ENCODE measurements at places on chromosomes 2 and 18. TPM values are rescaled to one million over a fixed set of nuclear protein-coding genes. Genes with fewer than 3 reads are reported as not detected.

Gene EMILIN1
- 1.7 TPM for total RNA-seq

Gene CHRNG
- not detected for total RNA-seq

Gene GKN2
- not detected for total RNA-seq

Gene RGPD4
- total RNA-seq = not detected

Gene CHRND
- total RNA-seq = not detected

Gene IL36RN
- not detected for total RNA-seq

Gene UPP2
- total RNA-seq = not detected

Gene ALLC
- not detected for total RNA-seq

DNA sequence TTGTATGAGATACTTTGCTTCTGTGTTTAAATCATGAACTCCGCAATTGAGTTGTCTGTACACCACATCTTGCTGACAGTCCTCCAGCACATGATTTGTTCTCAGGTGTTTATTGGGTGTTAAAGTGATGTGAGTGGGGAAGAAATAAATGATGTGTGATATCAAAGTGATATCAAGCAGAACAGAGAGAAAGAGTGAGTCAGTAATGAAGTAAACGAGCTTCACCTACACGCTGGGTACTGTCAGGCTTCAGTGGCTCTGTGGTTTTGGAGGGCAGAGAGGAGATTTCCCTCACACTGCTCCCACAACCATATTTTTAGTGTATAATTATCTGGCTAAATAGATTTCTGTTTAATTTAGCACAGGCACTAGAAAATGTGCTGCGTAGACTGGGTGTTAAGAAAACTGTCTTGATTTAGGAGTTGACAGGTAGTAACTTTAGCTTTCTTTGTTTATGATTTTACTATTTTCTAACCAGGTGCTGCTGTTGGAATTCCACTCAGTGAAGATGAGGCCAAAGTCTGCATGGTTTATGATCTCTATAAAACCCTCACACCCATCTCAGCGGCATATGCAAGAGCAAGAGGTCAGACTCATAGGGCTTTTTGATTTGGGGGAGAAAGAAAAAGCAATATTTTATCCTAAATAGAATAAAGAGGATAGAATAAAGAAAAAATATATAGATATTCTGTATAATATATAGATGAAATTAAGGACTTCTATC, 21.2 kb downstream of the ATIC start:
- H3K27me3 ChIP-seq = no peaks in the 10 kb centered on the region
- peak; percentile 20 for DNase-seq
- no peak overlapping the region for H3K27ac ChIP-seq
- peaks cover 8% of the 10 kb centered on the region for H3K4me1 ChIP-seq

GRCh38 chr18:70234667-70235459, 29.4 kb upstream of the RTTN start:
- no peak overlapping the region for H3K27ac ChIP-seq
- no peaks in the 10 kb centered on the region for H3K36me3 ChIP-seq
- H3K4me1 ChIP-seq = no peaks in the 10 kb centered on the region
- H3K4me3 ChIP-seq = no peak overlapping the region
- no peaks in the 10 kb centered on the region for H3K27me3 ChIP-seq

- H3K27ac ChIP-seq = no peak overlapping the region
- H3K36me3 ChIP-seq = peaks cover 5% of the 10 kb centered on the region
- no peaks in the 10 kb centered on the region for H3K27me3 ChIP-seq
These were observed 14.0 kb downstream of the ARMC9 start for GRCh38 chr2:231212329-231212845.

DNA sequence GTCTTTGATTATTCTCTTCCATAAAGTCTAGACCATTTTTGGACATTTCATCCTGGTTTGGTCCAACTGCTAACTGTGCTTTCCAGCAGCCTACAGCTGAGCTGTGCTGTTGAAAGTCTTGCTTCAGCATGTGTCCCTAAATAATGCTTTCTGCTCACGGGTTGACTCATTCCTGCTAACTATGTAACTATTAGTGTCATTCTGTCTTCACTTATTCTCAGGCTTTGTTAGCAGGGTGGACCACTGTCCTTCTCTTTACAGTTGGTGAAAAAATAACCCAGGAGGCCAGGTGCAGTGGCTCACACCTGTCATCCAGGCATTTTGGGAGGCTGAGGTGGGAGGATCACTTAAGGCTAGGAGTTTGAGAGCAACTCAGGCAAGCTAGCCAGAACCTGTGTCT, 8.9 kb downstream of the ADAM23 start:
- no peak overlapping the region for H3K4me3 ChIP-seq
- no peak overlapping the region for H3K27ac ChIP-seq
- no peaks in the 10 kb centered on the region for H3K27me3 ChIP-seq
- peak; percentile 27 for DNase-seq
- H3K36me3 ChIP-seq = no peaks in the 10 kb centered on the region
- H3K4me1 ChIP-seq = peaks cover 17% of the 10 kb centered on the region

DNA sequence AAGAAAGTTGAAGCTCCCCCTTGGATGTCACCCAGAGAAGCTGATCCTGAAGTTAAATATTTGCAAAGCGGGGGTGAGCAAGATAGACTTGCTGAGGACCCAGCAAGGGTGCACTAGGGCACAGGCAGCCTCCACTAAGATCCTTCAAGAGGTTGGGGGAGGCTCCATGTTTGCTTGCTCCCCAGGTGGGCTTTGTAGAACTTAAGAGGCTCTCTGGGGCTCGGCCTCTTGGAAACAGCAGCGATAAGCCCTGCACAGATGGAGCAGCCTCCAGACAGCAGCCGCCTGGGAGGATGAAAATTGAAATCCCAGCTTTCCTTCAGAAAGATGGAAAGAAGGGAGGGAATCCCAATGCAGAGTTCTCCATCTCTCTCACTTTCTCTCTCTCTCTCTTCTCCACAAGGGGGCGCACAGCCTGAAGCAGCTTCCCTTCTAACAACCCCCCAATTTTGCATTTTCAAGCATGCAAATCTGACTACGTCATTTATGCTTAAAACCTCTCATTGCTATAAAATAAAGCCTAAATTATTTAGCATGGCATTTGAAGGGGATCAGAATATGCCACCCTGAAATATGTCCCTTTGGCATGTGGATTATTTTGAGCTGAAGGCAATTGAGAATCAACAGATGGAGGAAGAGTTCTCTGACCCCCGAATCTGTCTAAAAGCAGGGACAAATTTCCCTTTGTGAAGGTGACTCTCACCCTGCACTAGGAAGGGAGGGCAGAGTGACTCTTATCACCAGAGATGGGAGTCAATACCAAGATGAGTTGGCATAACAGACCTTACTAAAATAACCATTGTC, 185.7 kb upstream of the KLHL29 start:
- H3K27ac ChIP-seq = no peak overlapping the region
- H3K36me3 ChIP-seq = no peaks in the 10 kb centered on the region
- H3K4me1 ChIP-seq = no peaks in the 10 kb centered on the region
- H3K27me3 ChIP-seq = no peaks in the 10 kb centered on the region

- peak overlapping the region; percentile 60 for H3K4me3 ChIP-seq
- DNase-seq = no peak
- peaks cover 9% of the 10 kb centered on the region for H3K4me1 ChIP-seq
- H3K27me3 ChIP-seq = no peaks in the 10 kb centered on the region
These were observed 33.6 kb downstream of the TTC32 start for GRCh38 chr2:19868224-19868623.

DNA sequence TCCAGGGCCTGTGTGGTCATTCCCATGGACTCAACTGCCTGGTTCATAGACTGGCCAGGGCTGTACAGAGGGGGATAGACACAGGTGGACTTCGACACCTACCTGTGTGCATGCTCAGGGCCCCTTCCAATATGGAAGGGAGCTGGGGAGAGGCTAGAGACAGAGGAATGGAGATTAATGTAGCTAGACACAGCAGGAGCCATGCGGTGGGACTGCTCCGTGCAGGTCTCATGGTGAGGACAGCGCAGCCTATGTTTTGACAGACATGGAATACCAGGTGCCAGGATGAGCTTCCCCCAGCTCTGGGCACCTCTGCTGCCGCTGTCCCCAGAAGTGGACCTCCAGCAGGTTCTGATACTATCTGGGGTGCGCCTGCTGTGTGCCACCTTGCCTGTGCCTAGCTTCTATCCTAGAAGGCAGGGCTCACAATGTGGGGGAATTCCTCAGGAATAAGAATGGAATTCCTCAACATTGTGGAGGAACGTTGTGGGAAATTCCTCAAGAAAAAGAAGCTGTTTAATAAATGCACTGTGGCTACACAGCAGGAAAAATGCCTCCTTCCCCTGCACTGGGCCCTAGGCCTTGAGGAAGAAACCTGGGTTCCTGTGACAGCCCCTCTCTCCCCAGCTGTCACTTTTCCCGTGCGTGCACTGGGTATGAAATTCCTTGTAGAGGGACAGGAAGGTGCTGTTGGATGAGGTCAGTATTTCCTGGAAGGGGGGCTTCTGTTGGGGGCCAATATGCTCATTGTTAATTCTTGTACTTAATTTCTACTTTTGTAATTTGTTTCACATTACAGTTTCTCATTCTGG, 7.3 kb downstream of the IL1R1 start:
- H3K27me3 ChIP-seq = no peaks in the 10 kb centered on the region
- H3K27ac ChIP-seq = no peak overlapping the region
- peaks cover 2% of the 10 kb centered on the region for H3K36me3 ChIP-seq
- no peak for DNase-seq
- no peaks in the 10 kb centered on the region for H3K4me1 ChIP-seq

DNA sequence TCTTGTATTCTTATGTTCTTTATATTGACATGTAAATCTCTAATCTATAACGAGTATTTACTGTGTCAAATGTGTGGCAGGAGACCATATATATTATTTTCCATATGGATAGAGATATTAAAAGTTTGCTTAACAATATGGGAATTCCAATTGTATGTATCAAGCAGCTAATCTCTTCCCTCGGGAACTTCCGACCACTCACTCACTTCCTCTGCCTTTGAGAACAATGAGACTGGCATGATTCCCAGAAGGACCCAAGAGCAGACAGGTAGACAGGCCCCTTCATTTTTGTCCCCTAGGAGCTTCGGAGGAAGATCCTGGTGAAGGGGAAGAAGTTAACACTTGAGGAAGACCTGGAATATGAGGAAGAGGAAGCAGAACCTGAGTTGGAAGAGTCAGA, 24.1 kb downstream of the PLCD4 start:
- DNase-seq = no peak
- H3K4me3 ChIP-seq = no peak overlapping the region
- no peaks in the 10 kb centered on the region for H3K27me3 ChIP-seq
- H3K36me3 ChIP-seq = peaks cover 2% of the 10 kb centered on the region

- H3K36me3 ChIP-seq = no peaks in the 10 kb centered on the region
- H3K27me3 ChIP-seq = no peaks in the 10 kb centered on the region
- H3K4me3 ChIP-seq = no peak overlapping the region
- no peaks in the 10 kb centered on the region for H3K4me1 ChIP-seq
These were observed 22.4 kb upstream of the STAT1 start for GRCh38 chr2:191036363-191036762.

GRCh38 chr2:144548532-144549191, 28.7 kb upstream of the ZEB2 start:
- no peaks in the 10 kb centered on the region for H3K27me3 ChIP-seq
- no peaks in the 10 kb centered on the region for H3K4me1 ChIP-seq
- no peak for DNase-seq
- no peak overlapping the region for H3K27ac ChIP-seq
- H3K4me3 ChIP-seq = no peak overlapping the region
- H3K36me3 ChIP-seq = no peaks in the 10 kb centered on the region

DNA sequence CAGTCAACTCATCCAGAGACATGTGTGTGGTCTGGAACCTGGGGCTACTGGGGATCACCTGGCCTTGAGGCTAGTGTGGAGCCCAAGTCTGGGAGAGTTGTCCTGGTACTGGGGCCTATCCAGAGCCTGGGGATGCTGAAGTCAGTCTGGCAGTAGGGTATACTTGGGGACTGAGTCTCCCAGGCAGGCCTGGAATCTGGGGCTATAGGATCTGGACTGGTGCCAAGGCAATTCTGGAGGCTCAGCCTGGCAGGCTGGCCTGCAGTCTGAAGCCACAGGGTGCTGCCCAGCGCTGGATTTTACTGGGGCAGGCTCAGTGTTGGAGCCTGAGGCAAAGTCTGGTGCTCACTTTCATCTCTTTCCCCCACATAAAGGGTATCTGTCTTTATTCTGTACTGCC, 46.5 kb downstream of the AQP4 start:
- no peaks in the 10 kb centered on the region for H3K36me3 ChIP-seq
- H3K4me1 ChIP-seq = no peaks in the 10 kb centered on the region
- no peak overlapping the region for H3K27ac ChIP-seq
- H3K4me3 ChIP-seq = no peak overlapping the region
- H3K27me3 ChIP-seq = no peaks in the 10 kb centered on the region

DNA sequence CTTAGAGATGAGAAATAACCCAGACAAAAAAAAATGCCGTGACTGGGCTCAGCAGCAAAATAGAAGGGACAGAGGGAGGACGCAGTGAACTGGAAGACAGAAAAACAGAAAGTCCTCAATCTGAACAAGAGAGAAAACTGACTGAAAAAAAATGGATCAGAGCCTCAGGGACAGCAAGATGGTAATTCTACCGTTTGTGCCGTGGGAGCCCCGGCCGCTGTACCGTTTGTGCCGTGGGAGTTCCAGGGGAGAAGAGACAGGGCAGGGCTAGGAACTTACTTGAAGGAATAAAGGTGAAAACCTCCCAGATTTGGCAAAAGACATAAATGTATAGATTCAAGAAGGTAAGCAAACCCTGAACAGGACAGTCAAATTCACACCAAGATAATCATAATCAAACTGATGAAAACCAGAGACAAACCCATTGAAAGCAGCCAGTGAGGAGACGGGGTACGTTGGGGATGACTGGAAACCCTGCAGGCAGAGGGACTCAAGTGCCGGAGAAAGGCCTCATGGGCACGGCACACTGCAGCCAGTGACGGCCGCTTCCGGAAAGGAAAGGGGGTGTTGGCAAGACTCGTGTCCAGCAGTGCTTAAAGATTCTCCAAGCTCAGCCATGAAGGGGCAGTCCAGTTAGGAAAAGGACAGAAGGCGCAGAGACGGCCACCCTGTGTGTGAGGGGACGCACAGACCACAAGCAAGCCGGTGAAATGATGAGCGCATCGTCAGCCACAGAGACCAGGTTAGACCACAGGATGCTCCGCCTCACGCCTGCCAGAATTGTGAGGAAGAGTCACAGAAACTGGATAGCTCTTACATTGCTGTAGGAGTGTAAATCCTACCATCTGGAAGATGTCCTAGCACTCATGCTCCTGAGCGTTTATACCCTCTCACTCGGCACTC, 40.0 kb upstream of the NFATC1 start:
- DNase-seq = no peak
- H3K27ac ChIP-seq = no peak overlapping the region
- H3K36me3 ChIP-seq = no peaks in the 10 kb centered on the region
- H3K4me1 ChIP-seq = peaks cover 10% of the 10 kb centered on the region
- 0 out of 2 replicates have a peak overlapping the region, but pooled peaks have one; percentile 0 for H3K4me3 ChIP-seq

DNA sequence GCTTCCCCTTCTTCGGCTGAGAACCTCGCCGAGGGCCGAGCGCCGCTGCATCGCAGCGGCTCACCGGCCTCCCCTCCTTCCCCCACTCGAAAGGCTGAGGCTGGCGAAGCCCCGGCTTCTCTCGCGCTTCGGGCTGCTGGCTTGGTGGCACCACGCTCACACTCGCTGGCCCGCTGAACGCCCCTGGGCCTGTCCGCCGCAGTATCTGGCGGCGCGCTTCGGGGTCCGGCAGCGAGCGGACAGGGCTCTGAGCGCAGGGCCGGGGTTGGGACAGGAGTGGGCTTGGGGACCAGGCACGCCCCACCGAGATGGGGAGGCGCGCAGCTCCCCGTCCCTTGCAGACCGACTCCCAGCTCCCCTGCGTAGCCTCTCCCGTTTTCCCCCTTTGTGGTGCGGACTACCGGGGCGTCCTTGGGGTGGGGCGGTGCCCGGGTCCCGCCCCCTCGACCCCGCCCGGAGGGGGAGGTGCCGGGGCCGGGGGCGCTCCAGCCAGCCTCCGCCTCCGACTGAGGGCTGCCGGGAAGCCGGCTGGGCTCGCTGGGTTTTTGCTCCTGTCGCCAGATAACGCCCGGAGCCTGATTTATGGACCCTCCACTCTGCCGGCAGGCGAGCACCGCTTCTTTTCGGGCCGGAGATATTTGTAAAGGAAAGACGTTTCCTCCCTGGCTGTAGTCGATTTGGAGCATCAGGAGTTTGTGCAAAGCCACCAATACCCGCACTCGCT, 3.8 kb downstream of the GBX2 start:
- H3K27me3 ChIP-seq = peaks cover 3% of the 10 kb centered on the region
- no peaks in the 10 kb centered on the region for H3K4me1 ChIP-seq
- no peak for DNase-seq

Data from GM12878 (cell line).